BJ (cell line): ENCODE measurements at places on chromosomes 4 and X.

DNA sequence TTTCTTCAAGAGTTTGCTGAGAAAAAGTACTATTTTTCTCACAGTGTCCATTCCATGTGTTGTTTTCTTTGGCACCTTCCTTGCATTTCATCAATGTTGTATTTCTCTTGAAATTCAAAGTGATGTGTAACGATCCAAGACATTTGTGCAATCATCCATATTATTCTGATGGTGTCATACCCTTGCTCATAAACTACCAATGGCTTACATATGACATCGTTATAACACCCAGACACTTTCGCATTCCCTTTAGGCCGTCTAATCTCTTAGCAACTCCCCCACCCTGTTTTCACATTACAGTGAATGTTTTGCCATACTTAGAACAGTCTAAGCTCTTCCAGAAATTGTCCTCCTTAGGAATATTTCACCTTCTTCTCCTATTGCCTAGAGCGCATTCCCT lies 1779.0 kb downstream of the PCDH7 start:
- no peak for DNase-seq

- no peak for DNase-seq
Observed at GRCh38 chr4:84258905-84259830, 239.9 kb downstream of the NKX6-1 start.

- no peak for DNase-seq
Observed at GRCh38 chr4:47719576-47719975, 118.3 kb downstream of the CORIN start.

DNA sequence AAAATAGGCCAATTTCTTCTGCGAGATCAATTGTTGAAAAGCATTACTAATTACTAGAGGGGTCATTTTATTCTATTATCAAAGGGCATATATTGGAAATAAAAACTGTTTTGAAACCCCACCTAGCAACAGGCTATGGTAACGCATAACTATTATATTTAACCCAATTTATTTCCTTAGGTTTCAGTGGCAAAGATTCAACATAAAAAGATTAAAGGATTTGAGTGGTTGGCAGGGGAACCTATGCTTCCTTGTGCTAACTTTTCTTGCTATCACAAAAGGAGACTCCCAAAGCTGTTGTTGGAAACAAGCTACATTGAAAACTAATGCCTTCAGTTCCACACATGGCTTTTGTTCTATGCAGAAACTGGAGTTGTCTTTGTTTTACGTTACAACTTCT lies 166.9 kb upstream of the KLF3 start:
- no peak for DNase-seq

DNA sequence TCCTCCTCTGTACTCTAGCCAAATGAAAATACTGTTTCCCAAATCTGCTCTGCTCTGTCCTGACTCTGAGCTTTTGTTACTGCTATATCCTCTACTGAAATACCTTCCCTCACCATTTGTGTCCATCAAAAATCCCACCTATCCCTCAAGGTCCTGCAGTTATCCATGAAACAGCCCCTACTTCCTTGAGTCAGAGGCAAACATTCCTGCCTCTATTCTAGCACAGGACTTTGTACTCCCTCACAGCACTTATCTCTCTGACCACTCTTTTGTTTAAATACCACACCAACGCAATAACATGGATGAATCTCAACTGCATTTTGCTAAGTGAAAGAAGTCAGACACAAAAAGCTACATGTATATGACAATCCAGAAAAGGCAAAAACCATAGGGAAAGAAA lies 10.5 kb upstream of the RNF128 start:
- DNase-seq, result no peak
